ENCODE measurements at places on chromosomes 12 and 14.

DNA sequence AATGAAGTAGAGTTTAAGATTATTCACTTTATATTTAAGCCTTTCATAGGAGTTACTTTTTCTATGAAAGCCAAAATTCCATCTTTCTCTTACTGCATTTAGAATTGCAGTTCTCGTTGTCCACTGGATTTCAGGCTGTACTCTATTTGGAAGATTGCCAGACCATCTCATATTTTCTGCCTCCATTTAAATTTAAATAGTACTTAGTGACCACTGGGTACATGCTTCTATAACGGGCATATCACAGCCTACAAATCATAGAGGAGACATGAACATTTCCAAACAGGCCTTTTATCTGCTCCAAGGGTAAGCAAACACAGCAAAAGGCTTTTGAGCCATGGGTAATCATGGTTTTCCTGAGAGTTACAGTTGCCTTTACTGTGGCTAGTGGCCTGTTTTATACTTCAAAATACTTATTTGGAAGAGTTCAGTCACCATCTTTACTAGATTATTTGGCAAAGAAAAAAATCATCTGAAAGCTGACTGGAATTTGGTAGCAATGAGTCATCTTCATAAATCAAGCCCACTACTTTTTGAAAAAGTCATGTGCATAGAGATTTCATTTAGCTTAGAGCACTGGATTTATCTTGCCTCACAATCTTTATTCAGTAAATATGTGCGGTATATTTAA lies 15.7 kb downstream of the ANO6 start:
- DNase-seq, result no peak

GRCh38 chr12:96471368-96472050 lies 17.9 kb upstream of the CFAP54 start:
- no peak for DNase-seq

GRCh38 chr14:80378084-80378690 lies 166.9 kb upstream of the DIO2 start:
- no peak for DNase-seq

DNA sequence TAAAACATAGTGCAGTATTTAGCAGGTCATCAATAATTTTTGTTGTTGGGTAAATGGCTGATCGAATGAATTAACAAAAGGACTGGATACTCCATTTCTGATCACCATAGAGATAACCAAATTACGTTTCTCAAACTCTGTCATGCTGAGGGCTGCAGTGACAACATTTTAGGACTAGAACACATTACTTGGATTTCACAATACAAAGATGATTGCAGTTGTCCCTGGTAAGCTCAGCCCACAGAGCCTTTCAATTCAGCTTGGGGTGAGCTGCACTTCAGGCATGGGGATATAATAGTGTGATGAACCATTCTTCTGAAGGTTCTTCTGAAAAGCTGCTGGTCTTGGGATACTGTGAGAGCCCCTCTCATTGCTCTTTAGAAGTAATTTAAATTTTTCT lies 74.3 kb downstream of the FAR2 start:
- DNase-seq, result no peak

- DNase-seq, result no peak
Measured at GRCh38 chr12:51870504-51870903, 17.4 kb upstream of the ANKRD33 start.

- no peak for DNase-seq
Measured at GRCh38 chr12:41333974-41334373, 145.9 kb downstream of the PDZRN4 start.

- no peak for DNase-seq
Measured at GRCh38 chr12:71935594-71935993, 3.1 kb upstream of the TPH2 start.

GRCh38 chr14:69355607-69356281 lies 42.4 kb downstream of the ERH start:
- no peak for DNase-seq

DNA sequence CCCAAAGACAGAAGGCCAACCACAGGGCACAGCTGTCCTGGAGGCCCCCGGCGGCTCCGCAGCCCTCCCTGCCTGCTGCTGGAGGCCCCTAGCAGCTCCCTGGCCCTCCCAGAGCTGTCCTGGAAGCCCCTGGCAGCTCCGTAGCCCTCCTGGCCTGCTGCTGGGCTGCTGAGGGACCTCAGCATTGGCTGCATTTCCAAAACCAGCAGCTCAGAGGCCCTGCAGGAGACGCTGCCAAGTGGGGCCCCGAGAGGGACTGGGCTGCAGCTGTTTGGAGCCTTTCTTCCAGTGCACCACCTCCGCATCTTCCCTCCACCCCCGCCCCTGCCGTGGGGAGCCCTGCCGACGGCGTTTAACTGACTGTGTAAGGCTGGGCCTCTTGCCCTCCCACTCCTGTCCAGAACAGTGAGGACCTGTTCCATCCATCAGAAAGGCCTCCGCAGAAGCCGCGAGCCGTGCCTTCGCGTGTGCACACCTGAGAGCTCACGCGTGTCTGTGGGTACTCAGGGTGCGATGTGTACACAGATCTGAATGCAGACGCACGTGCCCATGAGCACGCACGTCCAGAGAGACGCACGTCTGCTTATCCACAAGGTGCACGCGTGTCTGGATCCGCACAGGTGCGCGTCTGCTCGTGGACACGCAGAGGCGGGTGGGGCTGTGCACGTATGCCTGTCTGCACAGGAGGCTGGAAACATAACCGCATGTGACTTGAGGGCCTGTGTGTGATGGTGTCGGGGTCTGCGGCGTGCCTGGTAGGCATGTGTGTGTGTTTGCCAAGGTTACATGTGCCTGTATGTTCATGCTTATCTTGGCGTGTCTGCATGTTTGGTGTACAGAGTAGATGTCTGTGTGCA lies 57.0 kb upstream of the FBRSL1 start:
- DNase-seq, result no peak

DNA sequence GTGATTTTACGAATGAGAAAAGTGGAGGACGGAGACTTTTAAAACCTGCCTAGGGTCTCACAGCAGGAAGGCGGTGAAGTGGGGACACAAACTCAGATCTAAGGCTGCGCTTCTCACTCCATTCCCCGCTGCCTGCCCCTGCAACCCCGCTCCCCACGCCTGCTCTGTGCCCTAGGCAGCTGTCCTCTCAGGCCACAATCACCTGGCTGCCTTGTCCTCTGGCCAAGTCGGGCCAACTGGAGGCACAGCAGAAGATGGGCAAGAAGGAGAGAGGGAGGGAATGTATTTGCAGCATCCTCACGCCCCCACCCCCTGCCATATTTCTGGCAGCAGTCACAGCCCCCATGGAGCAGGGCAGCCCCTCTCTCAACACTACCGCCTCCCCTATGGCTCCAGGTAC lies 94.9 kb downstream of the CHGA start:
- no peak for DNase-seq

DNA sequence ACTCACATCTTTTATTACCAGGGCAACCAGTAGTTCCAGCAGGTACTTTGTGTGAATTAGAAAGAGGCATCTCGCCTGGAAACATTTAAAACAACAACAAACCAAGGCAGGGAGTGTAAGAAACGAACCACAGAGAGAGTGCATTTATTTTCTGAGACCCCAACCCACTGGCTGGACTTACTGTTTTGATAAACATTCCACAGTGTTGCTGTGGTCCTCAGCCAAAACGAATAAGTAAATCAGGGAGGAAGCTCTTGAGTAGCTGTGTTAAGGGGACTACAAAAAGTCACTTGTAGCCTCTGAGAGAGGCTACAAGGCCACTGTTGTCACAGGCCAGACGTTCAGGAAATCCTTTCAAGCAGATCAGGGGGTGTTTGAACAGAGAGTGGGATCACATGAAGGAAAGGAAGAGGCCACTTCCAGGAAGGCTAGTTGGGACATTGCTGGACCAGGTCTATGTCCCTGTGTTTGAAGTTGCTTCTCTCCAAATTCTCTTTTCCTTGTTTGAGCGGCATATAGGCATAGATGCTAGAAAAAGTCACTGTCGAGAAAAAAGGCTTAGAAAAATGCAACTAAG lies 33.8 kb downstream of the DMAC2L start:
- DNase-seq, result no peak

DNA sequence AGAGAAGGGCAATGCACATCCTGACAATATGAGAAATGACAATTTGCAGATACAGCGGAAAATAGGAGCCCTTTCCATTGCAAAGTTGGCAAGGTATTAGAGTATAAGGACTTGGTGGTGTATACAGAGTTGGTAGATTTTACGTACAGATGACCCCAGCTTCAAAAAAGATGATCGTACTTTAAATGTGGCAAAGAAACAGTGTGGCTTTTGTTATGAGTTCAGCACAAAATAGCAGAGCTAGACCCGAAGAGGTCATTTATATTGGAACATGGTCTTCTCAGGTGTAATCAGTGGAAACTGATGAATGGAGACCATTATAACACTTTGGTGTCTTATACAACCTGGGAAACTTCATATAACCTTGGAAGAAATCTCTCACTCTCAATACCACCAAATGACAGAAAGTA lies 2.3 kb downstream of the CLEC2B start:
- DNase-seq, result no peak

DNA sequence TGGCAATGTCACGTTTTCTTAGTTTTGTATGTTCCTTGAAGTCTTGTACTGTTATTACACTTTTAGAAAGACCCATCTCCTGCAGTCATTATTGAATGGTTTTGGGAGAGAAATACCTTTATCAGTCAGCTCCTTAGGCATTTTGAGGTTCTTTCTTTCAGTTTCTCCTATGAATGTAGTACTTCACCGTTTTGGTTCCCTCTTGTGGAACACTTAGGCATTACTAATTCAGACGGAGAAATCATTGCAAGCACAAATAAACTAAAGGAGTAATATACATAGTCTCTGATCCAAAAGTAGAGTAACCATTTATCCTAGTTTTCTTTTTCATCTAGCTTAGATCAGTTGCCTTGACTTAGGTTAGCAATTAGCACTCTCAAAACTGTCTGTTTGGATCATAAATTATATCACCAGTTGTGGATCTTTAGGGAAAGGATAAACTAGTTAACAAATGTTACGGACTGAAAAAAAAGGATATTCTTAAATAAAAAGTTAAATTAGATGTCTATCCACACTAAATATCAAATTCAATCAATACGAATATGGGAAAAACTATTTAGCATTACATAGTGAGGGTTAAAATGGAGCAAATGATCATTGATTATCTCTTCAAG lies 1538.3 kb upstream of the SEL1L start:
- no peak for DNase-seq

DNA sequence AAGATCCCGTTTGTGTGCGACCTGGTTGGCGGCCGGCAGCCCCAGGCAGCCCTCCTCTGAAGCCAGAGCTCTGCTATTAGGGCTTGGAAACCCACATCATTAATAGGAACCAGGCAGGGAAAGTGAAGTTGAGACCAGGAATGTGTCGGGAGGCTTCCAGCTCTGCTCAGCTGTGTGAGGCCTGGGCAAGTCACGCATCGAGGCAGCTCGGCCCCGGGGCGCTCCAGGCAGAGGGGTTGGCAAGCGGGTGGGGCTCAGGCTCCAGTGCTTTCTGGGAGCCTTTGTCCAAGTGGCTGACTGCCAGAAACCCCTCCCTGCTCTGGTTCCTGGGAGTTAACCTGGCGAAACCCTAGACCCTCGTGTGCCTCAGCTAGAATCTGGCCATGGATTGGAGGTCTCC lies 1151.7 kb downstream of the VRK1 start:
- no peak for DNase-seq

GRCh38 chr12:60168441-60168840 lies 572.6 kb downstream of the SLC16A7 start:
- no peak for DNase-seq

GRCh38 chr12:128600886-128601285 lies 222.9 kb downstream of the SLC15A4 start:
- DNase-seq, result no peak

DNA sequence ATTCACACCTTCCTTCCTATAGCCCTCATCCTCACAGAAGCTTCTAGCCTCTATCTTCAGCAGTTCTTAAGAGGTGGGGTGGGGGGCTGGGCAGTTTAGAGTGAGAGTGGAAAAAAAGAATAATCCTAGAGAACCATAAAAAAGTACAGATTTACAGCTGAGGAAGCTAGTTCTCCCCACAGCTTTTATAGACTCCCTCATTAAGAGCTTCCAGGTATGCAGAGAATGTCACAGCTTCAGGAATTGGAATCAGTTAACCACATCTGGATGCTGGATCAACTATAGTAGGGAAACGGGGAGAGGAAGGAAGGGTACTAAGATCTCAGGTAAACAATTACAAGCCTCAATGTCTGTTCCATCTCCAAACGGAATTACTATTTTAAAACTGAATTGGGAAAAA lies 12.3 kb downstream of the GDF11 start:
- DNase-seq, result no peak

GRCh38 chr12:3777206-3777809 lies 24.4 kb upstream of the CRACR2A start:
- DNase-seq, result no peak

DNA sequence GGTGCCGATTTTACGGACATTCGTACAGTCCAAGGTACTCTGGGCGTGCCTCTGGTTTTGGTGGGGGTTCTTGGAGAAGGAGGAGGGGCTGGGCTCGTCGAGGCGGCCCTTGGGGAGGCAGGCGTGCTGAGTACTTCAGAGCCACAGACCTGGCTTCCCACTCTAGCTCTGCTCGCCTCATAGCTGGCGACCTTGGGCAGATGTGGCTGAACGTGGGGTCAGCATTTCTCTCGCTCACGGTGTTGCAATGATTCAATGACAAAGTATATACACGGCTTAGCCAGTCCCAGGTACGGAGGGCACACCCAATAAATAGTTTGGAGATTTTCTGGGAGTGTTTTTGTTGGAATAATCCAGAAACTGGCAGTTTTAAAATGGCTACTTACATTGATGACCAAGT lies 75.1 kb downstream of the FOXN4 start:
- DNase-seq, result no peak

- DNase-seq, result no peak
Measured at GRCh38 chr12:112161711-112162110, 36.4 kb downstream of the TRAFD1 start.

DNA sequence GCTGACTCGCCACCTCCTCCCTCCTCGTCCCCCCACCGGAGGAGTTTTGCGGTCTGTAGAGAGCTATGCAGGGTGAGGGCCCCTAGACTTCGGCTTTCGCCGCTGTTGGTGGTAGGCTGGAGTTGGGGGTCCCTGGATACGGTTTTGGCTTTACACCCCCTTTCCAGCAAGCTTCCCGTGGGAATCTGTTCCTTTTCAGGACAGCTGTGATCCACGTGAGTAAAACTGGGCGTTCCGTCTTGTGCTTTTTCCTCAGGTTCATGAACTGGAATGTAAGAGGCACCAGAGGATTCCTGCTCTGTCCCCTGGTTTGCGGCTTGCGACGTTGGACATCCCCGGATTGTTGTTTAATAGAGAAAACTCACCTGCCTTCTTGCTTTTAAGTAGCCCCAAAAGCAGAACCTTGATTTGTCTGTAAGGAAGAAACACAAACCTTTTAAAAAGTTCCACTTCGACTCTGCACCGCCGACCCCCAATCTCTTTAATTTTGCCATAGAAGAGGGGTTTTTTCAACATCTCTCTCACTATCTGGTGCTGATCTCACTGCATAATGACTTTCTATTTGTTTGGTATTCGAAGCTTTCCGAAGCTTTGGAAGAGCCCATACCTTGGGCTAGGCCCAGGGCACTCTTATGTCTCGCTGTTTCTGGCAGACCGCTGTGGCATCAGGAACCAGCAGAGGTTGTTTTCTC lies 490 bp downstream of the PRORP start:
- no peak for DNase-seq

DNA sequence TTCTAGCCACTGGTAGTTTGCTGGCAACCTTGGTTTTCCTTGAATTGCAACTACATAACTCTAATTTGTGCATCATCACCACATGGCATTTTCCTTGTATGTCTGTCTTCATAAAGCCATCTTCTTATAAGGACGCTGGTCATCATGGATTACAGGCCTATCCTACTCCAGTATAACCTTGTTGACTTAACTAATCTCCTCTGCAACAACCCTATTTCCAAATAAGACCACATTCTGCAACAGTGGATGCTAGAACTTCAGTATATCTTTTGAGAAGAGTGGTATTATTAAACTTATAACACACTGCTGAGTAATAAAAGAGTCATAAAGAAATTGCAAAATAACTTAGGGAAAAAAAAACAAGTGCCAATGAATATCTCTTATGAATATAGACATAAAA lies 511.8 kb upstream of the FOXG1 start:
- no peak for DNase-seq

Measured in stimulated activated CD4-positive, alpha-beta T cell treated with anti-CD3 and anti-CD28 coated beads, Interleukin-1b, Interleukin-23, amount 100 ng/mL, for 1 hour (primary cell).